ENCODE measurements at places on chromosomes 7 and 10.
A peak's percentile ranks its signal among the peaks of the same experiment; 100 is the strongest.

DNA sequence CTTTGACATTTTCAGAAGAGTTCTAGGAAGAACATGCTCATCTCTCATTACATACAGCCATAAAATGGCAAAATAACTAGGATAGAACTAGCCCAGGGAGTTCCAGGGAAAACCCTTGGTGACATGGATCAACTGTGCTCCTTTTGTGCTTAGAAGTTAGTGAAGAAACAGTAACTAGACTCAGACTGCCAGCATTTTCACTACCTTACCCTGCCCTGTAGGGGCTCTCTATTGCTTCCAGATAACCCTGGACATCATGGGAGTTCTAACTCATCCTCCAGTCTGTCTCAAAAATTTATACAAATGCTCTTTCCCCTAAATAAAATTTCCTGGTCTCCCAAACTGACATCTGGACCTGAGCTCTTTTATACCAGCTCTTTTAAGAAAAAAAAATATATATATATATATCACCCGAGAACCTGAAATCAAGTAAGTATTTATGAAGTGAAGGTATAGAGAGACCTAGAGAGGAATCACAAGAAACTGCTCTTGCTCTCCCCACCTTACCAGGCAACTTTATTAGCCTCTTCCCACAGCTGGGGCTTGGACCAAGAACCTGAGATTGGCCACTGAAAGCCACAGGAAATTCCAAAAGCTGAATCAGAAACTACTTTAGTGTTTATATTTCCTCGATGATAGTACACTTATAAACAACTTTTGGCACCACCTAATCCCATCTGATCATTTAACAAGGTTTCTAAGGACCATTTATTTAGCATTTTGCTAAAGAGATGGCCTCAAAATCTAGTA lies 101.4 kb downstream of the RELN start:
- DNase-seq = no peak

DNA sequence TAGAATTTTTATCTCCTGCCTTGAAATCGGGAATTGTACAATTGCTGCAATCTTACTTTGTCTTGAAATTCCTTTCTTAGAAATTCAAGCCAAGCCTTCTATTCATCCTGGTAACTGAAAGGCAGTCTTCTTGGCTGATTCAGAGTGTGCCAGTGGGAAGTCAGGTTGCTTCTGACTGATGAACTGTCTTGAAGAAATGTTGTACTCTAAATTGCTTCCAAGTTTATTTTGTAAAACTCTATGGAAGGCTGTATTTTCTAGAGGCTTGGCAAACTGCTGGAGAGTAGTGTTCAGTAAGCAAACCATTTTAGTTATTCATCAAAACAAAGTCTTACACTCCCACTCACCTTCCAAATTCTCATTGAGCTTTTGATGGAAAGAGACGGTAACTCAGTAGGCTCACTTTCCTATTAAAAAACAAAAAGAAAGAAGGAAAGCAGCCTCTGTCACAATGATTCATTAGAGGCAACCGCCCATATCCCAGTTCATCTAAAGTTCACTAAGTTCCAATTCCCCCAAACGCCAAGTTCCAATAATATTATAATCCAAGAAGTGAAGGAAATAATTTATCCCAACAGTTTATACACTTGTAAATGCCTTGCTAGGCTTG lies 187.9 kb upstream of the MALRD1 start:
- no peak for DNase-seq

- no peak for DNase-seq
Observed at GRCh38 chr7:24336461-24336860, 52.5 kb downstream of the NPY start.

GRCh38 chr7:27083646-27084045 lies 12.2 kb downstream of the HOXA1 start:
- no peak for DNase-seq

DNA sequence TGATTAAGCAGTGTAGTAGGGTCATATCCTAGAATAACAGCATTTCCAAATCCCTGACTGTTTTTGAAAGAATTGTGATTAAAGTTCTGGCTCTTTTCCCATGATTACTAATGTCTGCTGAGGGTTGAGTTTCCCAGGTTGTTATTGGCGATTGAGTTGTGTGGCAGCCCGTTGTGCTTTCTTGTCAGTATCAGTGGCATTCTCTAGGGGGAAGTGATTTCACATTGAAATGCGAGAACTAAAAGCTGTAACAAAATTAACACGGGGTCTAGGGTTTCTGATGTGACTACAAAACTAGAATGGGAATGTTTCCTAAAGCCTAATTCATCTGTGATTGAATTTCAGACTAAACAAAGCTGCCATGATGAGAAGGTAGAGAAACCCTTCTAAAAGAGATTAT lies 349.4 kb downstream of the EXOC4 start:
- DNase-seq = peak; percentile 16

GRCh38 chr10:61486738-61487396 lies 33.7 kb upstream of the TMEM26 start:
- no peak for DNase-seq

DNA sequence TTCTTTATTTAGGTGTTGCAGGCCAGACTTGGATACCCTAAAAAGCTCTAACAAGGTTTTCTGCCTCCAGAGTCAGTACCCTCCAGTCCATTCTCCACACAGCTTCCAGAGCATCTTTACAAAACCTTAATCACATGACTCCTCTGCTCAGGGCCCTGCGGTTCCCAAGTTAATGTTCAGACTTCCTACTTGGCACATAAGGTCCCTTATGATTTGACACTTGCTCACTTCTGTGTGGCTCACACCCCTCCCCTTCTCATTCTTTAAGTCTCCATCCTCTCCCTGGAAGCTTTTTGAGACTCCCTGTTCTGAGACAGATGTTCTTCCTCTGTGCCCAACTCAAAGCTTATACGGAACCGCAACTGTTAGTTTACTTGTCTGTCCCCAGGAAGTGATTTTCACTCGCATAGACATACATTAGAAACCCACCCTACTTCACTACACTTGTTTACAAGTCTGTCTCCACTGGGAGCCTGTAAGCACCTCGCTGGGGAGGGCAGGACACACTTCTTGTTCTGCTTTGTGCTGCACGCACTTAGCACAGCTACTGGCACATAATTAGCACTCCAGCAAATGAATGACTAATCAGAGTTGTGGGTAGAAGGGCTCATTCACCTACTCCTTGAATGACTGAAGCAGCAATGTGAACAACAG lies 154.3 kb upstream of the LAMB4 start:
- no peak for DNase-seq

DNA sequence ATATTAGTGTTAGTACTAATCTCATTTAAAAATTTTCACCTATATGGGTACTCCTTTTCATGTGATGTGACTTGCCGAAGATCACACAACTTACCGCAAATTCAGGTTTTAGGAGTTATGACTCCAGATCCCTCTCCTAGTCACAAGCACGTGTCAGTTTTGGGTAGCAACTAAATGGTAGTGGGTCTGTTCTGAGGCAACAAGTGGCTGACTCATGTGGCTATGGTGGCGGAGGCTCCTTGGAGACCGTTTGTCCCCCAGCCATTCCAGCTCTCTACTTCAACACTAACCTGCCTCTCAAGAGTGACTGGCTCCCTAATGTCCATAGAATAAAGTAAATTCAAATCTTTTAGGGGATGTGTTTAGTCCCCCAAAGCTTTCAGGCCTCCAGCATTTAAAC lies 39.5 kb downstream of the MRC1 start:
- no peak for DNase-seq

GRCh38 chr7:104012835-104013234 lies 23.4 kb upstream of the RELN start:
- DNase-seq = no peak

- DNase-seq = no peak
Observed at GRCh38 chr7:87451187-87451586, 24.3 kb downstream of the ABCB4 start.

GRCh38 chr7:30915005-30915601 lies 3.5 kb downstream of the AQP1 start:
- peak; percentile 56 for DNase-seq

DNA sequence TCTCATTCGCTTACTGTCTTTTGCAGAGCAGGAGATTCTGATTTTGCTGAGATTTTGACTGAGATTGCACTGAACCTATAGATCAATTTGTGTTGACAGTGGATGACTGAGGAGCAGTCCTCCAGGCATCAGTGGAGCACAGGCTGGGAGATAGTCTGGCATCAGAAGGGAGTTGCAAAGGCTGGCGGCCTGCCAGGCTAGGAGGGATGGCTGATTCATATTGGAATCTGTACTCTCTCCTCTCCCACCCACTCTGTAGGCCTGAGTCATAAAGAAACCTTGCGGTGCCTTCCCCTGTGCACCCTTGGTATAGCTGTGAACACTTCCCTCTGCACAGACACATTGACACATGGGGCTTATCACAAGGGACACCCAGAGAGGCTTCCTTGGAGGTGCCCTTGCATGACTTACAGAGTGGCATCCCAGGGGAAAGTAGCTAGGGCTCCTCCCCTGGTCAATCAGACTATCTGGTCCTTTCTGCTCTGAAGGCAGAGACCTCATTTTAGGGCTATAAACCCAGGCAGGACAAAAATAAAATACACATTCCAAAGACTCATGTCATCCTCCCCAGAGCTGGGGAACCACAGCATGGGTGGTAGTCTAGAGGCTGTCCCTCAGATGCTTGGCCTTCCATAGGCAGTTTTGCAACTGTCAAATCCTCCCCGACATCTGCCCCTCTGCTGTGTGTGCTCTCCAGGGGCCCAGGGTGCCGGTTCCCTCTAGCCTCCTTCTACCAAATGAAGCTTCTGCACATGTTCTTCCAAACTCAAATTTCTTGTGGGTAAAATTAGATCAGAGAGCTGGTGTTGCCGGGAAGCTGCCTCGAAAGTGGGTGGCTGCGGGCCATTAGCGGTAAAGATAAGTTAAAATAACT lies 37.4 kb upstream of the EEPD1 start:
- DNase-seq = peak; percentile 93

DNA sequence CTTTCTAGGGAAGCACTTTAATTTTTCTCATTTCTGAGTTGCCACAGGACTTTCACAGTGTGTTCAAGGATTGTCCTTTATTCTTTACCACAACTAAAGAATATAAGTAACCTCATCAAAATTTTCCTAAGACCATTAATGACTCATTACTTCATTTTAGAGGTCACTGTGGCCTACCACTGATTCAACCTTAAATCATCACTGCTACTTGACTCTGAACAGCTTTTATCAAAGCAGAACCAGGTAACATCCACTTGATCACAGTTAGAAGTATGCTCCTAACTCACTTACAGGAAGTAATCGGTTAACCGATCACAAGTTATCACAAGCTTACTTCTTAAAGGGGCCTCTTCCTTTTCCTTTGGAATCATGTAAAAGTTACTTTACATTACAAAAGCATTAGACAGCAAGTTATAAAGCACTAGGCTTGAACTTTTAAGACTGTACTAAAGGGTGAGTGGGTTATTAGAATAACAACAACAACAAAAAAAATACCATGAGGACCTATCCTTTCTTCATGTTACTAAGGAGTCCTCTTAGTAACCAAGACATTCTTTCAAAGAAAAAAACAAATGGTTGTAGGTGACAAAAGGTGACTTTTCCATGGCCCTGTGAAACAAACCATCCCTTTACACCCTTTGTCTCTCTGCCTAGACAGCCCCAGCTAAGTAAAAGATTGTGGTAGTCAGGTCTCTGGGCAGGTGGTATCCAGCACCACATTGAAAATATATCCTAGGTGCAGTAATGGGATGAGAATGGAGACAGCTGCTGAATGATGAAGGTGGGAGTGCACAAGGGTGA lies 40.0 kb upstream of the PDK4 start:
- DNase-seq = no peak

- DNase-seq = no peak
Observed at GRCh38 chr10:119679480-119679829, 28.3 kb downstream of the BAG3 start.

DNA sequence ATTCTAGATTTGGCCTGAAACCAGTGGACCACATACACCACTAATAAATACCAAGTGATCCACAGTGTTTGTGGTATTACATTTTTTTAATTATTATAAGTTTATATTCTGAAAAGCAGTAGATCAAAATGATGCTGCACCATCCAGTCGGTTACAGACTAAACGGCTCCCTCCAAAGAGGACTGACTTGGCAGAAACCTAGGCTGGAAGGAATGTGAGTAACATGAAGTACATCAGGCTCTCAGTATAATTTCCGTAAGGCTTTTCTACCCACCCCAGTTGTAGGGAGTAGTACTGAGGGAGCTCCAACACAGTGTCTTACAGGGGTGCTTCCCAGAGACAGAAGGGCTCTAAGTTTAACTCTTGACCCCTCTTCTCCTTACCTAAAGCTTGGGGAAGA lies 119.5 kb downstream of the TRRAP start:
- peak; percentile 43 for DNase-seq

- no peak for DNase-seq
Observed at GRCh38 chr7:23449941-23450340, 20.4 kb downstream of the IGF2BP3 start.

- no peak for DNase-seq
Observed at GRCh38 chr7:74068378-74069085, 15.1 kb upstream of the LIMK1 start.

DNA sequence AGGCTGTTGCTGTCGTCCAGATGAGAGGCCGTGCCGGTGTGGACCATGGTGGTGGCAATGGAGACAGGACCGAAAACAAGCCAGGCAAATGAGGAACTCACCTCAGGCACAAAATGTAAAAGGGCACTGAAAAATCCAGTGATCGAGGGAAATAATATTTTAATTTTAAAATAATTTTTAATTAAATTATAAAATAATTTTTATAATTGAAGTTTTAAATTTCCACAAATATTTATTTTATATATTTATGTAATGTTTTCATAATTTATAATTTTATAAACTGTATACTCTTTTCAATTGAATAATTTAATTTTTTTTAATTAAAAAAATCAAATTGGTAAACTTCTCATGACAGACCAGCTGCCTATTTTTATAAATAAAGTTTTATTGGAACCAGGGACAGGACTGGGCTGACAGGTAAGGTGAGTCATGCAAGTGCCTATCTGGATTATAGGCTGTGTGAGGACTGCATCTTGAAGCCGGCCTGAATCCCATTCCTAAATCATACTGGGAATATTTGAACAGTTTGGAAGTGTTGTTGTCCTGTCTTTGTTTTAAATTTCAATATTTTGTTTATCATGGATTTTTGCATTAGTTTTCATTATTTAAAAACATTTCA lies 15.6 kb downstream of the ACSM6 start:
- no peak for DNase-seq

- DNase-seq = no peak
Observed at GRCh38 chr10:75507469-75507868, 76.0 kb downstream of the LRMDA start.

DNA sequence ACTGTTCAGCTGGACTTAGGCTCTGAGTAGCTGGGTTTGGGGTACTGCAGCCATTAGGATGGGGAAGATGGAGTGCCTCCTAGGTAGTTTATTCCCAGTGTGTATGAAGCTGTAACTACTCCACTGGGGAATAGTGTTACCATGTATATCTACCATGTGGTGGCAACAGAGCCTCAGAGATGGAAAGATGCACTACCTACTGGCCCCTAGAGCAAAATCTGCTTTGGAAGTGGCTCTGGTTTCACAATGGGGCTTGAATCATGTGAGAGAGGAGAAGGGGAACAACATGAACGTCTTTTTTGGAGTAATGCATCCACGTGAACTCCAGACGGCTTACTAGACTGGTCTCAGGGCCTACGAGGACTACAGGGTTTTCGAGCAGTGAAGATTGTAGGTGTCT lies 167.3 kb downstream of the CALCR start:
- DNase-seq = no peak

- no peak for DNase-seq
Observed at GRCh38 chr10:22976534-22976933, 48.7 kb downstream of the ARMC3 start.
